ENCODE measurements at places on chromosomes 4 and X.

GRCh38 chr4:45467157-45467556 lies 656.7 kb downstream of the GABRG1 start:
- no peak for DNase-seq
- no peak overlapping the region for H3K4me3 ChIP-seq
- H3K36me3 ChIP-seq, result no peaks in the 10 kb centered on the region
- no peaks in the 10 kb centered on the region for H3K4me1 ChIP-seq
- no peak overlapping the region for H3K27ac ChIP-seq
- no peaks in the 10 kb centered on the region for H3K27me3 ChIP-seq

- no peaks in the 10 kb centered on the region for H3K36me3 ChIP-seq
- no peaks in the 10 kb centered on the region for H3K4me1 ChIP-seq
- DNase-seq, result no peak
- no peak overlapping the region for H3K27ac ChIP-seq
- H3K27me3 ChIP-seq, result no peaks in the 10 kb centered on the region
- H3K4me3 ChIP-seq, result no peak overlapping the region
Observed at GRCh38 chr4:5822619-5823018, 70.3 kb downstream of the CRMP1 start.

DNA sequence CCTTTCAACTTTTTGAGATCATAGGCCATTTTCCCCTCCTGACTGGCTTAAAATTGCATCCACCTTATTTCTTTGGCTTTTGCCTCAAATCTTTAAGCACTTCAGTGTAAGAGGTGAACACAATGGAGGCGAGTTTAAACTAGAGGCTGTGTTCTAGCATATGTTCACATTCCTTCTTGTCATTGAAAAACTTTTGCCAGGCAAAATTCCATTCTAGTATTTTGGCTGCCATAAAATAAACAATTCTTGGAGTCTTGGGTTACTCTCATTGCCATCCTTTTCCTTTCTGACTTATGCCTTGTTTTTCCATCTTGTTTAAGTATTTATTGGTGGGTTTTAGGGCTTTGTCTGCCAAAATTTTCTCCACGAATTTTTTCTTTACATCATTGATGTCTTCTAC lies 137.3 kb upstream of the ANXA10 start:
- no peaks in the 10 kb centered on the region for H3K27me3 ChIP-seq
- H3K4me3 ChIP-seq, result no peak overlapping the region
- H3K36me3 ChIP-seq, result no peaks in the 10 kb centered on the region
- H3K27ac ChIP-seq, result no peak overlapping the region
- DNase-seq, result no peak

- peaks cover 80% of the 10 kb centered on the region for H3K36me3 ChIP-seq
- H3K4me3 ChIP-seq, result no peak overlapping the region
- H3K27me3 ChIP-seq, result no peaks in the 10 kb centered on the region
Observed at GRCh38 chr4:20724915-20725314, 24.7 kb downstream of the PACRGL start.

- H3K27me3 ChIP-seq, result no peaks in the 10 kb centered on the region
- no peak overlapping the region for H3K27ac ChIP-seq
- H3K4me3 ChIP-seq, result no peak overlapping the region
- DNase-seq, result no peak
Observed at GRCh38 chr4:65416891-65417290, 253.4 kb downstream of the EPHA5 start.

GRCh38 chrX:46039526-46039925 lies 505.7 kb downstream of the ZNF674 start:
- H3K4me3 ChIP-seq, result no peak overlapping the region
- no peaks in the 10 kb centered on the region for H3K4me1 ChIP-seq
- H3K27me3 ChIP-seq, result no peaks in the 10 kb centered on the region
- no peak for DNase-seq
- no peaks in the 10 kb centered on the region for H3K36me3 ChIP-seq

DNA sequence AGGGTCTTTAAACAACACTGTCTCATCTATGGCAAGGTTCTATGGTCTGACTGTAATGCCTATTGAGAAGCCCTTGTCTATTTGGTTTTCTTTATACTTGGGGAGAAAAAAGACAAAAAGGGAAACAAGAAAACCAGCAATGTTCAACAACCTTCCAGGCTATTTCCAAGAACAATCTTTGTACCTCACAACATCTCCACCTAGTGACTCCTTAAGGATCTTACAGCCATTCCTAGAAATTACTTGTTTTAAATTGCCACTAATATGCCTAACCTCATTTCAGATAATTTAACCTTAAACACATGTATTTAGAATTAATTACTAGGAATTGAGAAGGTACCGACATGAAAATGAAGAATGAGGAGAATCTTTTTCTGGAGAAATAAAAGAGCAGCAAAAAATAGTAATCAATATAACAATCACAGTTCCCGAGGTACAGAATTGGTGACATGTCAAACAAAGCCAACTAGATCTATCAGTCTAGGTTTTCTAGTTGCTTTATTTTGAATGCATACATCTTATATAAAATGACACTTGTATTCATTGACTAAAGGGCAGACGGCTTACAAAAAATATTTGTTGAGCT lies 1.6 kb upstream of the RBM46 start:
- H3K4me3 ChIP-seq, result no peak overlapping the region
- H3K4me1 ChIP-seq, result no peaks in the 10 kb centered on the region
- no peaks in the 10 kb centered on the region for H3K36me3 ChIP-seq
- H3K27me3 ChIP-seq, result no peaks in the 10 kb centered on the region
- H3K27ac ChIP-seq, result no peak overlapping the region

- no peak for DNase-seq
- H3K27ac ChIP-seq, result no peak overlapping the region
- H3K4me3 ChIP-seq, result no peak overlapping the region
- no peaks in the 10 kb centered on the region for H3K4me1 ChIP-seq
- no peaks in the 10 kb centered on the region for H3K27me3 ChIP-seq
Observed at GRCh38 chrX:110531873-110532580, 173.4 kb downstream of the RTL9 start.

- no peak for DNase-seq
- no peak overlapping the region for H3K27ac ChIP-seq
- H3K36me3 ChIP-seq, result no peaks in the 10 kb centered on the region
- no peaks in the 10 kb centered on the region for H3K27me3 ChIP-seq
Observed at GRCh38 chrX:16067886-16068515, 55.4 kb upstream of the GRPR start.

DNA sequence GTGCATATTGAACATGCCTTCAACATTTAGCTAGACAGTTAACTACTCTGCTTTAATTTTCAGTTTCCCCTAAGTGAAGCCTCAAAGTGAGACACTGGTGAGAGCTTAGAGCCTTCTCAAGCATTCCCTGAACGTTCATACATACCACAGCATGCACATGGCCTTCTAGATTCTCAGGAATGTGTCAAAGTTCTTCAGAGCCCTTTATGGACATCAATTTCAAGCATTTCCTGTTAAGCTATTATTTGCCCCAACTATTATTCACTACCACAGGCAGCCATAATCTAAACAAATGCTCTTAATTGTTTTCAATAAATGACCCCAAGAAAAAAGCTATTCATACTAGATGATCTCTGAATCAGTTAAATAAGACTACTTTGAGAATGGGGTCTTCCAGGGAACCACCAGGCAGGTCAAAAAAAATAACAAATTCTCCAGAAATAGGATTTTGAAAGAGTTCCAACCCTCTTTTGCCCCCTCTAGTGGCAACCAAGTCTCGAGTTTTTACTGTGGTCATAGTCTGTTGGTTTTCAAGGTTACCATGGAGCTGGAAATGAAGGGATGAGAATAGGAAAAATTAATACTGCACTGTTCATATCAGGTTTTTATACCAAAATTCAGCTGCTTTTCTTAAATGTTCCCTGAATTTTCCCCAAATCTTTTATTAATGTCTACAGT lies 235.4 kb downstream of the RAB28 start:
- H3K27ac ChIP-seq, result no peak overlapping the region
- H3K27me3 ChIP-seq, result no peaks in the 10 kb centered on the region
- H3K4me1 ChIP-seq, result no peaks in the 10 kb centered on the region
- no peak for DNase-seq
- H3K4me3 ChIP-seq, result no peak overlapping the region
- H3K36me3 ChIP-seq, result no peaks in the 10 kb centered on the region

GRCh38 chrX:139039041-139039440 lies 327.5 kb upstream of the FGF13 start:
- no peak for DNase-seq
- H3K4me3 ChIP-seq, result no peak overlapping the region
- H3K27me3 ChIP-seq, result no peaks in the 10 kb centered on the region
- H3K4me1 ChIP-seq, result no peaks in the 10 kb centered on the region
- H3K27ac ChIP-seq, result no peak overlapping the region

DNA sequence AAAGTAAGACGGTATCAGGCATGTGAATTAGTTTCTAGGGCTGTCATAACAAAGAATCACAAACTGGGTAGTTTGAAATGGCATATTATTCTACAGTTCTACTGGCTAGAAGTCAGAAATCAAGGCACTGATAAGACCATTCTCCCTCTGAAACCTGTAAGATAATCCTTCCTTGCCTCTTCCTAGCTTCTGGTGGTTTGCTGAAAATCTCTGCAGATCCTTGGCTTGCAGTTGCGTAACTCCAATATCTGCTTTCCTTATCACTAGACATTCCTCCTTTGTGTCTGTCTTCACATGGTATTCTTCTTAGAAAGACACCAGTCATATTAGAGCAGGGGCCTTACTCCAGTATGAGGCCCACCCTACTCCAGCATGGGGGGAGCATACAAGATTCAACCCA lies 19.6 kb upstream of the LCORL start:
- no peak for DNase-seq
- H3K27ac ChIP-seq, result no peak overlapping the region
- H3K27me3 ChIP-seq, result no peaks in the 10 kb centered on the region
- no peaks in the 10 kb centered on the region for H3K4me1 ChIP-seq

- peaks cover 31% of the 10 kb centered on the region for H3K4me1 ChIP-seq
- no peaks in the 10 kb centered on the region for H3K27me3 ChIP-seq
- peak overlapping the region; percentile 83 for H3K27ac ChIP-seq
- peak; percentile 91 for DNase-seq
- H3K4me3 ChIP-seq, result no peak overlapping the region
Observed at GRCh38 chr4:1192091-1192492, 19.7 kb upstream of the SPON2 start.

DNA sequence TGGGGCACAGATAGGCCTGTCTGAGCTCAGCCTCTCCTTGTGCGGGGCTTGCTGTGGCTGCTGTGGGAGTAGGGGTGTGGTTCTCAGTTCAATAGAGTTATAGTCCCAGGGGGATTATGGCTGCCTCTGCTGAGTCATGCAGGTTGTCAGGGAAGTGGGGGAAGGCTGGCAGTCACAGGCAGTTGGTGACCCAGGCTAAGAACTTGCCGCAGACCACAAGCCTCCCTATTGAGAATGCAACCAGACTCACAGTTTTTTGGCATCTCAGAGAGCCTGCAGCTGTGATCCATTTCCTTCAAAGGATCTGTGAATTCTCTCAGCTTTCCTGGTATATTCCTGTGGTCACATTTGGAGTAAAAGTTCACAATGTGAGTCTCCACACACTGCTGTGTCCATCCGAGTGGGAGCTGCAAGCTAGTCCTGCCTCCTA lies 364.9 kb downstream of the ZNF674 start:
- H3K4me3 ChIP-seq, result no peak overlapping the region
- no peaks in the 10 kb centered on the region for H3K4me1 ChIP-seq
- no peak for DNase-seq
- no peaks in the 10 kb centered on the region for H3K36me3 ChIP-seq

DNA sequence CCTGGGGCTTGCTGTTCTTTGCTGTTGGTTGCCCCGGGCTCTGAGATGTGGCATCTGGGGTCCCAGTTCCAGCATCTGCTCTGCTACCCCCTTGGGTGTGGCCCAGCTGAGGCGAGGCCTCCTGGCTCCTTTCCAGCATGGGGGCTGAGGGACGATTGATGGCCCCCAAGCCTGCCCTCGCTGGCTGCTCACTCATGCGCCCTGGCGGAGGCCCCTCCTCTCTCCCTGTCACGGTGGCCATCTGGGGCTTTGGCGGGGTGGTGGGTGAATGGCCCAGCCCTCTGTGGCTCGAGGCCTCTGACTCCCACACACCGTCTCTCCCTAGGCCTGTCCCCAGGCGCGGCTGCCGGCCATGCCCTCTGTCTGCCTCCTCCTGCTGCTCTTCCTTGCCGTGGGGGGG lies 1.8 kb downstream of the PLXNA3 start:
- no peak overlapping the region for H3K4me3 ChIP-seq
- no peaks in the 10 kb centered on the region for H3K36me3 ChIP-seq
- no peak for DNase-seq
- H3K27me3 ChIP-seq, result no peaks in the 10 kb centered on the region
- H3K27ac ChIP-seq, result no peak overlapping the region

DNA sequence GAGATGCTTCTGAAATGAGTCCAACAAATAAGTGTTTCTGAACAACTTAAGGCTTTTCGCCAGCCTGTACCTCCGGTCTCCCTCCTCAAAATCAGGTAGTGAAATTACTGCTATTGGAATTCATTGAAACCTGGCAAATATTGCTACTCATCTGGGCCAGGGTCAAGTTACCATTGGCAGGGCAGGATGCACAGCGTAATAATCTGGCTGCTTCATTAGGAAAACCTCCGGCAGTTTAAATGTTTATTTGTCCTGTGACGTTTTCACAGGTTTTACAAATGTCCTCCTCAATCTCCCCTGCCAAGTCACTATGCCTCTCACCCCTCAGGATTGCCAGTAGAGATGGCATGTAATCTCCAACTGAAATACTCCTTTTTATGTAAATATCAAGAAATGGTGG lies 92.6 kb upstream of the KDR start:
- no peaks in the 10 kb centered on the region for H3K4me1 ChIP-seq
- no peak for DNase-seq
- H3K27me3 ChIP-seq, result no peaks in the 10 kb centered on the region

- H3K4me3 ChIP-seq, result no peak overlapping the region
- H3K27me3 ChIP-seq, result no peaks in the 10 kb centered on the region
- no peak overlapping the region for H3K27ac ChIP-seq
- no peaks in the 10 kb centered on the region for H3K4me1 ChIP-seq
- no peak for DNase-seq
Observed at GRCh38 chr4:184688447-184688846, 38.9 kb downstream of the PRIMPOL start.

DNA sequence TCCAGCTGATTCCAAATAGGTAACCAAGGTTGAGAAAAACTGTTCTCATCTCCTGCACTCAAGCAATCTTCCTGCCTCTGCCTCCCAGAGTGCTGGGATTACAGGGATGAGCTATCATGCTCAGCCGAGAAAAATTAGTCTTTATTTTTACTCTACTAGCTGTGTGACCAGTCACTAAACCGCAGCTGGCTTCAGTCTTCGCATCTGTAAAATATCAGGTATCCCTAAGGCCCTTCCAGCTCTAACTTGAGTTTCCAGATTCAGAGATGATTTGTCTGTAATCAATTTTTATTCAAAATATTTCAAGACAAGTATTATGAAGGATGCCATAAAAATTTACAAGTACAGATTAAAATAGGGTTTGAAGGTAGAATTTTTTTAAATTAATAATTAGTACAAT lies 3.5 kb downstream of the ADH6 start:
- no peaks in the 10 kb centered on the region for H3K36me3 ChIP-seq
- DNase-seq, result no peak
- no peak overlapping the region for H3K4me3 ChIP-seq
- H3K27ac ChIP-seq, result no peak overlapping the region
- no peaks in the 10 kb centered on the region for H3K4me1 ChIP-seq

GRCh38 chr4:132691668-132692067 lies 457.4 kb upstream of the PCDH10 start:
- no peak overlapping the region for H3K4me3 ChIP-seq
- H3K4me1 ChIP-seq, result no peaks in the 10 kb centered on the region

- no peaks in the 10 kb centered on the region for H3K4me1 ChIP-seq
- H3K27me3 ChIP-seq, result no peaks in the 10 kb centered on the region
Observed at GRCh38 chrX:154002215-154002719, 17.4 kb downstream of the IRAK1 start.

GRCh38 chrX:51641421-51642021 lies 22.8 kb upstream of the CENPVL3 start:
- no peak overlapping the region for H3K4me3 ChIP-seq
- no peaks in the 10 kb centered on the region for H3K36me3 ChIP-seq
- no peak overlapping the region for H3K27ac ChIP-seq
- DNase-seq, result no peak
- H3K4me1 ChIP-seq, result no peaks in the 10 kb centered on the region
